ENCODE measurements at places on chromosomes 3 and 15.
A peak's percentile ranks its signal among the peaks of the same experiment; 100 is the strongest.

DNA sequence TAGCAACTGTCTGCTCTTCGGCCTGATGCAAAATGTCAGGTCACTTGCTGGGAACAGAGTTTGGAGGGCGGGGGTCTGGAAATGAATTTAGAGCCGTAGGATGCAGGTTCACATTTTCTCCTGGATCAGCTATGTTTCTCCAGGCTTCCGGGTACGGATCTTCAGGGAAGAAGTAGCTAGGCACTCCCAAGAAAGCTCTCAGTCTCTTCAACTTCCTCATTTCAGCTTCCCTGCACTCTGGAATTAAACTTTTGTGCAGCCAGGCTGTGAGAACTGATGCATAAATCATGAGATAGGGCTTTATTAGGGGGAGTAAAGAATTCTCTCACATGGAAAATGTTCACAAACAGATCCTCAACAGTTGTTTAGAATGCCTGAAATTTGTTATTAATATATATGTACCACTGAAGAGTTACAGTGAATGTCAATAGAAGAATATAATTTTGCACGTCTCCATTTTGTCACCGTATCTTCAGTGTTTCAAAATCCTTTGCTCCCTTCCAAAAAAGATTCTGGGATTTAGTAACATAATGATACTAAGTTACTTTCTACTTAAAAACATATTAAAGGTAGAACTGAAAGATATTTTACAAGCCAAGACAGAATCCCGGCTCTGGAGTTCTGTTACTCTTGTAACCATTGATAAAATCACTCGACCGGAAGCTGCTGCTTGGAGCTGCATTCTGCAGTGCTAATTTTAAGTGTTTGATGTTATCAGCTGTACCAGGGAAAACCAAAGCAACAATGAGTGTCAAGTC, 178.5 kb upstream of the P2RY1 start:
- DNase-seq, result no peak

- no peak for DNase-seq
These were observed 314.1 kb downstream of the NLGN1 start for GRCh38 chr3:173711619-173712018.

DNA sequence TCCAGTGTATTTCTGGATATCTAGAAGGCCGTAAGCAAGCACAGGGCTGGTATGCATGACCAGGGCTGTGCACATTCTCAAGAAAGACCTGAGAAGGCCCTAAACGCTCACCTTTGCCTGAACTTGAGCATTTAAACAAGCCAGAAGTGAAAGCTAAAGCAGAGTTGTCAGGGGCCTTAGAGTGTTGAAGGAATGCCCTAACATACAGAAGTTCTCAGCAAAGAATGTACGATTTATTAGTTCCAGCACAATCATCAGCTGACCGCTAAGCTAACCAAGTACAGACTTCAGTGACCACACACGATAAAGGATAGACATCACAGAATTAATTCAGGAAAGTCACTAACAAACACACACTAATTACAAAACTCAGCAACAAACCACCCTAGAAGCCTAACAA, 8.7 kb downstream of the HLTF start:
- no peak for DNase-seq

- no peak for DNase-seq
These were observed 1.3 kb upstream of the MESD start for GRCh38 chr15:80990955-80991354.

- DNase-seq, result no peak
These were observed 35.7 kb downstream of the CORO2B start for GRCh38 chr15:68614286-68615035.

GRCh38 chr3:178389258-178389657, 147.0 kb upstream of the KCNMB2 start:
- no peak for DNase-seq

DNA sequence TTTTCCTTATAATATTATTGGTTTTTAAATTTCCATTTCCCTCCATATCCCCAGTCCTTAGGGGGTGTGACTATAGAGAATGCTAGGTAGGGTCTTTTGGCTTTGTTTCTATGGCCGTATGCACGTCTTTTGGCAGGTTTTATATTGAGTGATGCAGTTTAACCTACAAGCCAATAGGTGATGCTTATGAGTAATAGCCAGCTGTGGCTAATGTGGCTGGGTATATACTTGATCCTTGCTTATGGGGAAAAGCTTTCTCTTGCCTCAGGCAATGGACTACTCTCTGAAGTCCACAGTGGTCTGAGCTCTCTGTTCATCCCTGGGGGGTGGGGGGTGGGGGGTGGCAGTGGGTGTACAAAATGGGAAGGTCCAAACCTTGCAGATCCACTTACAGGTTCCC, 223.9 kb downstream of the MFSD1 start:
- no peak for DNase-seq

DNA sequence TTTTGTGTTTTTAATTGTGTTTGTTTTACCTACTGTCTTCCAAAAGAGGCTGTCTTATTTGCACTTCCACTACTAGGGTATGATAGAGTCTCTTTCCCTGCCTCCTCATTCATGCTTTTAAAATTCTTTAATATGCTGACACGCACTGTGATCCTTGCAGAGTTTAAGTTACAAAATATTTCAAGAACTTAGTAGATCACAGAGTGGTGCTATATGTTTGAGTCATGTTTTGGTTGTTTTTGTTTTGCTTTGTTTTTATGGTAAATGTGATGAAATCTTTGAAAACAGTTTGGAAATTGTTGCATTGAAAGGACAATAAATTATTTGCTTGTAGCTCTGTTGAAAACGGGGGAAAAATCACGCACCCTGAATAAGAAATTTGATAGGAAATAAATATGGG, 5.9 kb upstream of the ABHD10 start:
- no peak for DNase-seq

GRCh38 chr15:78201281-78202190, 32.8 kb downstream of the ACSBG1 start:
- DNase-seq, result no peak

GRCh38 chr3:167874671-167875372, 139.3 kb downstream of the SERPINI1 start:
- DNase-seq, result no peak

DNA sequence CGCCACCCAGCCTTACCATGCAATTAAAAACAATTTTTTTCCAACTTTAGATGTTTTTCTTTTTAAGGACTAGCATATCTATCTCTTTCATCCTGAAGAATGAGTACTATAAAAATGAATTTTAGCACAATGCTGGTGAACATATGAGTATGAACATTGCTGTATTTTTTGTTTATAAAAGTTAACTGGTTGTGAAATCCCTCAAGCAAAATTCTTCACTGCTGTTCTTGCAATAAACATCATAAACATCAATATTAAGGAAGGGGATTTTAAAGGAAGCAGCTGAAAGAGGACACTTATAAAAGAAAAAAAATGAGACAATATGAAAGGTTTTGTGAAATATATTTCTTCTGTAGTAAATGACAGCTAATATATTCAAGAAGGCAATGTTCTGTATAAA, 3.0 kb downstream of the PLSCR4 start:
- no peak for DNase-seq

GRCh38 chr3:10999221-11000107, 6.9 kb downstream of the SLC6A1 start:
- no peak for DNase-seq

DNA sequence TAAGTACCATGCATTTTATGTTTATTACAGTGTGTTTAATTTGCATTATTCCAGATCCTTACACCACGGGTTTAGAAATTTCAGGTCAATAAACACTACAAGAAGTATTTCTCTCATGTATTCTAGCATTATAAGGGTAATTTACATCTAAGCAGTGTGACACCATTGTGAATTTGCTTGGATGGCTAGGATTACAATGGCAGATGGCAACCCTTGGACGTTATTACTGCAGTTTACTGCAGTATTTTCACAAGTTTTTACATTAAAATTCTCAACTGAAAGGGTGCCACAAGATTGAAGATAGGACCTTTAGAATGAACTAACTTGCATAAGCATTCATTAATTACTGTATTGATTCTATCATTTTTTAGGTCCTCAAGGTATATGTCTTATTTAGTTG, 538.8 kb downstream of the NLGN1 start:
- peak; percentile 32 for DNase-seq

DNA sequence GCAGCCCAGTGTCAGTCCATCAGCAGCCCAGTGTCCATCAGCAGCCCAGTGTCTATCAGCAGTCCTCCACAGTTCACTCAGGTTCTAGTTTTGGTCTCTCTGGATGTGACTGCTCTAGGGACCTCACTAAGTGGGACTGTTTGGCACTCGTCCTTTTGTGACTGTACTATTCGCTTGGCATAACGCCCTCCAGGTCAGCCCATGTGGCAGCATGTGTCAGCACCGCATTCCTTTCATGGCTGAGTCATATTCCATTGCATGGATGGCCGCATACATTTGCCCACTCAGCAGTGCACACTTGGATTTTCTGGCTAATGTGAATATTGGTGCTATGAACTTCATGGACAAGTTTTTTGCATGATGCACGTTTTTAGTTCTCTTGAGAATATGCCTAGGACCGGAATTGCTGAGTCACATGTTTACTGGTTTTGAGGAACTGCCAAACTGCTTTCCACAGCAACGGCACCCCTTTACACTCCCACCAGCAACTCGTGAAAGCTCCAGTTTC, 16.4 kb downstream of the CHST13 start:
- DNase-seq, result peak; percentile 56

- DNase-seq, result no peak
These were observed 355.3 kb downstream of the ROBO1 start for GRCh38 chr3:79412537-79412936.
